ENCODE measurements at places on chromosomes 6 and 20. TPM values are rescaled to one million over a fixed set of nuclear protein-coding genes. Genes with fewer than 3 reads are reported as not detected.

TRIM15 gene
- total RNA-seq, result not detected

FOXF2 gene
- total RNA-seq, result not detected

LY86 gene
- not detected for total RNA-seq

TGM3 gene
- not detected for total RNA-seq

SPATA25 gene
- 0.40 TPM for total RNA-seq

- no peaks in the 10 kb centered on the region for H3K4me1 ChIP-seq
- no peak overlapping the region for H3K27ac ChIP-seq
- DNase-seq, result no peak
Observed at GRCh38 chr6:23011615-23012014, 442.2 kb downstream of the HDGFL1 start.

DNA sequence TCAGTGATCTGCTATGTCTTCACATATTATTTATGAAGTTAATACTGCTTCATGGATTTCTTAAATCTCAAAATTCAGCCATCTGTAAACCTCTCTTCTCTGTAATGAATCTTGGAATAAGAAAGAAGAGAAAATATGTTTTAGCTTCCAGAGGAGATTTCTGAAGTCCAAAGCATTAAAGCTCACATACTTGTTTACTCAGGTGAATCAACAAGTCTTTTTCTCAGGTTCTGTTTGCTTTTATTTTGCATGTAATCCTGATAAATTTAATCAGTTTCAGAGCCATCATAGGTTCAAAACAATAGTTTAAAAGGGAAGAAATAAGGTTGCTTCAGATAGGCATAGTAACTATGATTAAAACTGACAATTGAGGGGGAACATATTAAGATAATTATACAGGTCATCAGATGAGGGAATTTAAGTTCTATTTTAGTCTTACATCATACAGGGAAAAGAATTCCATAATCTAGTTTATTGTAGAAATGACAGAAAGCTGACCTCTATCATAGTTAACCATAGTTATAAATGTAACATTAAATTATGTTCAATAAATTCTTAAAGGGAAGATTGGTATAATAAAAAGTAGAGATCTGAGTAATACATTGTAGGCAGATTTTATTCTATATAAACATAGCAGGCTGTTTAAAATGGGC, 716.2 kb downstream of the EYS start:
- H3K4me1 ChIP-seq, result no peaks in the 10 kb centered on the region
- H3K36me3 ChIP-seq, result no peaks in the 10 kb centered on the region
- no peaks in the 10 kb centered on the region for H3K27me3 ChIP-seq
- no peak overlapping the region for H3K4me3 ChIP-seq

- DNase-seq, result peak; percentile 94
- H3K27me3 ChIP-seq, result no peaks in the 10 kb centered on the region
- peaks cover 55% of the 10 kb centered on the region for H3K4me1 ChIP-seq
- H3K27ac ChIP-seq, result peak overlapping the region; percentile 89
- H3K4me3 ChIP-seq, result no peak overlapping the region
- H3K36me3 ChIP-seq, result 0 out of 2 replicates have a peak, but pooled peaks cover 3% of the 10 kb centered on the region
Observed at GRCh38 chr6:42197555-42198362, 3.0 kb upstream of the GUCA1B start.

DNA sequence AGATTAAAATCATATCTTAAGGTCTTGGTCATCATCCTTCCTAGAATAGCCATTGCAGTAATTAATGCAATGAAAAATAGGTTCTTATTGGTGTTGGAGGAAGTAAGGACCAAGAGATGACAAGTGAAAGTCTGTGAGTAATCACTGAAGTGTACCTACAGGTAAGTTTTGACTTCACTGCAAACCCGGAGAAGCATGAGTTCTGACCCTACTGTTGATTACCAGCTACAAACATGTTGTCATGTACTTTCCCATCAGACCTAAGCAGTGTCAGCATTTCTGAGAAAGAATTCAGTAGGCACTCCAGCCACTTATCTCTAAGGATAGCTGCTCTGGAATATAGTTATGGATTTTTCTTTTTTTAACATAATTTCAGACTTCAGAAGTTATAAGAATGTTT, 280.9 kb downstream of the ZFAND3 start:
- no peak overlapping the region for H3K4me3 ChIP-seq
- no peaks in the 10 kb centered on the region for H3K27me3 ChIP-seq
- H3K36me3 ChIP-seq, result 0 out of 2 replicates have a peak, but pooled peaks cover 2% of the 10 kb centered on the region
- no peak overlapping the region for H3K27ac ChIP-seq

DNA sequence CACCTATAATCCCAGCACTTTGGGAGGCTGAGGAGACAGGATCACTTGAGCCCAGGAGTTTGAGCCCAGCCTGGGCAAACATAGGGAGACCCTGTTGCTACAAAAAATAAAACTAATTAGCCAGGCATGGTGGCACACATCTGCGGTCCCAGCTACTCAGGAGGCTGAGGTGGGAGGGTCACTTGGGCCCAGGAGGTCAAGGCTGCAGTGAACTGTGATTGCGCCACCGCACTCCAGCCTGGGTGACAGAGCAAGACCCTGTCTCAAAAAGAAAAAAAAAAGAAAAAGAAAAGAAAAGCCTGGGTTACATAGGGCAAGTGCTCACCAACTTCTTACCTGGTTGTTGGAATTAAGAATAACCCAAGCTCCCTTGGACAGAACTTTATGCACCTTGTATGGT, 14.6 kb upstream of the MYB start:
- no peaks in the 10 kb centered on the region for H3K27me3 ChIP-seq
- no peaks in the 10 kb centered on the region for H3K36me3 ChIP-seq
- no peak for DNase-seq
- no peaks in the 10 kb centered on the region for H3K4me1 ChIP-seq

GRCh38 chr20:17418737-17419136, 112.4 kb downstream of the BFSP1 start:
- H3K27ac ChIP-seq, result no peak overlapping the region
- no peak for DNase-seq
- H3K36me3 ChIP-seq, result no peaks in the 10 kb centered on the region
- no peaks in the 10 kb centered on the region for H3K4me1 ChIP-seq

GRCh38 chr6:21869085-21869771, 275.7 kb downstream of the SOX4 start:
- no peak overlapping the region for H3K4me3 ChIP-seq
- DNase-seq, result peak; percentile 85
- H3K36me3 ChIP-seq, result no peaks in the 10 kb centered on the region
